ENCODE measurements at places on chromosomes 4 and X.
A peak's percentile ranks its signal among the peaks of the same experiment; 100 is the strongest.

DNA sequence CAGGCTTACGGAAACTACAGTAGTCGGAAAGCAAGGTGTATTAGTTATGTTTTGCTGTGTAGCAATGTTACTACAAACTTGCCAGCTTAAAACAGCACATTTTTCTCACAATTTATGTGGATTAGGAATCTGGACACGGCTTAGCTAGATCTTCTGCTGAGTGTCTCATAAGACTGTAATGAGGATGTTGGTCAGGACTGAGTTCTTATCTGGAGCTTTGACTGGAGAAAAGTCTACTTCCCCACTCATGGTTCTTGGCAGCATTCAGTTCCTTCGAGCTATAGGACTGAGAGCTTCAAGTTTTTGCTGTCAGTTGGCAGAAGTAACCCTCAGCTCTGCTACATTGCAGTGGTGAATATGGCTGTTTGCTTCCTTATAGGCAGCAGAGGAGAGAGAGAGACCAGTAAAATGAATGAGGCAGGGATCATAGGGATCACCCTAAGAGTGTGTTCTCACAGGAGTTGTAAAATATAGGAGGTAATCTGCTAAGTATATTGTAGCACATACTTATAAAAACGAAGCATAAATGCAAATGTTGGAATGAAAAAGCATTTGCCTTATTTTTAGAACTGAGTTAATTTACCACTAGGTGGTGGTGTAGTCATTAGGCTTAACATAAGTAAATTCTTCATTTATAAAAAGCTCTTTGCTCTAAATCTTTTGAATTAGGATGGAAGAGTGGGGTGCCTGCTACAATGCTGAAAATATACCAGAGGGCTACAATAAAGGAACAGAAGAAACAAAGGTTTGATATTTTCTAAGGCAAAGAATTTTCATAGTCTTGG, 38.6 kb downstream of the ALG13 start:
- DNase-seq, result no peak

DNA sequence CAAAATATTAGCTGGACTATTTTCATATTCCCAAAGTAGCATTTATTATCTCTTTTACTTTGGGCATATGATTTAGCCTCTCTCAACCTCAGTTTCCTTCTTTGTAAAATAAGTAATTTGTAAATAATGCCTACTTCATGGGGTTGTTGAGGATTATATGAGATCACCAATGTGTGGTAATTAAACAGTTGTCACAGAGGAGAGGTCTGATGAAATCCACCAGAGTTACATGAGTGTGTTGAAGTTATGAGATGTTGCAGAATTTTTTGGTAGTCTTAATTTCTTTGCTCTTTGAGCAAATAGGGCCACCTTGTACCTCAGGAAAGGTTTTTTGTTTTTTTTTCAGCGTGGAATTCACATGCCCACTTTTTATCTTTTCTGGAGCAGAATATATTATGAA, 1.4 kb downstream of the COX7B start:
- DNase-seq, result peak; percentile 59

DNA sequence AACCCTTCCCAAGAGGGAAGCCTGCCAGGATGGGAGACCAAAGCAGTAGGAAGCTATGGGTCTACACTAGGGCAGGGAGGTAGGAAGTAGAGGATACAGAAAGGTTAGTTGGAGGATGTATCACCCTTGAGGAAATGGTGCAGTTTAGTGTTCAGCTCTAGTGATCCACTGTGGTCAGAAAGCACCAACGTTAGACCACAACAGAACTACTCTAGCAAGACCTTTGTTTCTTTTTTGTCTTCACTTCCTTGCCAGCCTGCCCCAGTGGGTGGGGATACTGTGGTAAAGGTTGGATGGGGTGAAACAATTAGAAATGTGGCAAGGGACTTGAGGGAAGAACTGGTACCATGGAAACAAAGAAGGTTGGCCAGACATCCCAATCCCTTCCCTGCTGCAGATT, 83.3 kb downstream of the DDIT4L start:
- no peak for DNase-seq

- DNase-seq, result no peak
Measured at GRCh38 chrX:150253959-150254620, 109.0 kb upstream of the MAMLD1 start.

DNA sequence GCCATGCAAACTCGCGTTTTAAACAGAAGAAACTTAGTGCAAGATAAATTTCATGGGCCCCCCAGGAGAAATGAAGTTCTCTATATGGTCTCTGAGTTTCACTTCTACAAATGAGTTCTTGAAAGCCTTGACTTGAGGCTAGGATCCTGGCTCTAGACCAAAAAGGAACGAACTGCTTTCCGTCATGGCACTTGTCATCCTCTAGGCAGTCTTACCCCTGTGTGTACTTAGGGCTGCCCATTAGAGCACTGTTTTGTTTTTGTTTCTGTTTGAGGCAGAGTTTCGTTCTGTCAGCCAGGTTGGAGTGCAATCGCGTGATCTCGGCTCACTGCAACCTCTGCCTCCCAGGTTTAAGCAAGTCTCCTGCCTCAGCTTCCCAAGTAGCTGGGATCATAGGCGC, 29.0 kb downstream of the RNF4 start:
- DNase-seq, result peak; percentile 92

GRCh38 chr4:155582971-155583437, 83.6 kb upstream of the GUCY1A1 start:
- peak; percentile 88 for DNase-seq

- no peak for DNase-seq
Measured at GRCh38 chr4:107815158-107815557, 9.6 kb upstream of the SGMS2 start.

GRCh38 chr4:617644-618641, 7.4 kb upstream of the PDE6B start:
- DNase-seq, result no peak

DNA sequence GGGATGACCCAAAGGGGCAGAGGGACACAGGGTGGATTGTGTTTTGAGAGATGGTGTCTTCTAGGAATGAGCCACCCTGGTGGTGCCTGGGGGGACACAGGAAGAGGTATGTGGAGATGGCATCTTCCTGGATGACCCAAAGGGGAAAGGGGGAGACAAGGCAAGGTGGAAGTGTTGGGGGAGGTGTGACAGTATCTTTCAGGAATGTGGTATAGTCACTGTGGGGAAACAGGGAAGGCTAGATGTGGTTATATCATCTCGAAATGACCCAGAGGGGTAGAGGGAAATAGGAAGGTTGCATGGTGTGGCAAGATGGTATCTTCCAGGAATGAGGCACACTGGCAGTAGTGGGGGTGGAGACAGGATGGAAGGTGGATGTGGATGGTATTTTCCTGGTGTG, 62.9 kb downstream of the MAOA start:
- DNase-seq, result no peak

DNA sequence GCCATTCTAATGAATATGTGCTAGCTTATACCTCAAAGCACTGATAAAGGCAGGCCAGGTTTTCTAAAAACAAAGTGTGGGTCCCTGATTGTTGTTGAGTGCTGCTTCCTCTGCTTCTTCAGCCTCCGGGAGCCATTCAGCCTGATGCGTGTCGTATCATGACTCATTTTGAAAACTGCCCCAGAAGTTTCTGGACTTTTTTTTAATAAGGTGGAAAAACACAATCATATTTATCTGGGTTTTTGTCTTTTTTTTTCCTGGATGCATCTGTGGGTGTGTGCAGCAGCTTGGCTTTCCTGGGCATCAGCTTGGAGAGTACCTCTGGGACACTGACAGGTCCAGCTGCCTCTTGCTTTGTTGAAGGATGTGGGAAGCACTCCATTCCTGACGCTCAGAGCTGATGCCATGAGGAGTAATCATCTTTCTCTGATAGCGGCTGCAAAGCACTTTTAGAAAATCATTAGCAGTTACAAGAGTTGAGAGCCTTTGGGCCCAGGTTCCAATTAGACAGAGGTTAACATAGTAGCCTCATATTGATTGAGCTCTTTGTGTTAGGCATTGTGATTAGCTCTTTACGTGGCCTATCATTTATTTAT, 66.9 kb downstream of the PARM1 start:
- DNase-seq, result no peak

- DNase-seq, result no peak
Measured at GRCh38 chr4:149765630-149766029, 50.0 kb downstream of the IQCM start.

DNA sequence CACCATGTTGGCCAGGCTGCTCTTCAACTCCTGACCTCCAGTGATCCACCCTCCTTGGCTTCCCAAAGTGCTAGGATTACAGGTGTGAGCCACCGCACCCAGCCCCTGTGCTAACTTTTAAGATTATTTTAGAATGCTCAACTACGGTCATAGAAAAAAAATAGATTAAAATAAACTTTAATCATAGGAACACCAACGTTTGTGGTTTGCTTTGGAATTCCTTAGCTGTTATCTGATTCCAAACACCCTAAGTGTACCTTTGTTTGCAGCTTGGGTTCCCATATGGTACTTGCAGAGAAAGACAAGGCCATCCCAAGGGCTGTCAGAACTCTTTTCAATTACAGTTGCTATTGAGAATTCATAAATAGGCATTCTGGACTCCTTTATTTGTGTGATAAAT, 90.1 kb upstream of the EFHC2 start:
- no peak for DNase-seq

DNA sequence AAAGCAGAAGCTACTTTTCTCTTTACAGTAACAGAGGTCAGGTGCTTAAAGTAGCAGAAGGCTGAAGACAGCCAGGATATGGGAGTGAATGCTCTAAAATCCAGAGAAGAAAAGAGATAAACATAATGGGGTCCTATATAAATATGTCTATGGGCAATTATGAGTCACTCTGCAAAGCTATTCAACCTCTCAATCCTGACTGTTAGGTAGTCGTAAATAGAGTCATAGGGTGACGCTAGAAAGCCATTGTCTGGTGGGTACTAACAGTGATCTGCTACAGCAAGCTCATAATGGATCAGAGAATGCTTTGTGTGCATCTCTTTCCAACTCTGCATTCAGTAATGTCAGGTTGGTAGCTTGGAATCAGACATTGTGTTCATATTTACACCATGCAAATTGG, 53.5 kb upstream of the PDE5A start:
- no peak for DNase-seq

GRCh38 chr4:72553540-72554337, 15.3 kb downstream of the ADAMTS3 start:
- no peak for DNase-seq

DNA sequence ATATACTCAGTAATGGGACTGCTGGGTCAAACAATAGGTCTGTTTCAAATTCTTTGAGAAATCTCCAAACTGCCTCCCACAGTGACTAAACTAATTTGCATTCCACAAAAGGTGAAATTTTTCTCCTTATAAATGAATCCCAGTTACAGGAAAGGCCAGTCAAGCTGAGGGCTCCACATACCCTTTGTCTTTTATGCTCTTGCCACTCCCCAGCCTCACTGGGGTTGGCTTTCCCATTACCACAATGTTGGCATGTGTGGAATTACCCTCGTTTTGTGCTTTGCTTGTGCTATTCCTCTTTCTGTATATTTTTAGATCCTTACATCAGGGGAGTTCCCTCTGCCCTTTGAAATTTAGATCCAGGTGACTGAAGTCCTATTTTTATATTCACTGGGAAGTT, 220.2 kb upstream of the LCORL start:
- DNase-seq, result no peak

- DNase-seq, result no peak
Measured at GRCh38 chr4:92172203-92172602, 131.6 kb upstream of the GRID2 start.

- no peak for DNase-seq
Measured at GRCh38 chrX:68079961-68080360, 353.3 kb downstream of the OPHN1 start.

- no peak for DNase-seq
Measured at GRCh38 chr4:7664106-7664505, 229.4 kb upstream of the PSAPL1 start.

GRCh38 chr4:83152746-83153145, 38.2 kb upstream of the PLAC8 start:
- DNase-seq, result peak; percentile 80

GRCh38 chrX:2848871-2849301, 20.2 kb downstream of the GYG2 start:
- DNase-seq, result no peak

DNA sequence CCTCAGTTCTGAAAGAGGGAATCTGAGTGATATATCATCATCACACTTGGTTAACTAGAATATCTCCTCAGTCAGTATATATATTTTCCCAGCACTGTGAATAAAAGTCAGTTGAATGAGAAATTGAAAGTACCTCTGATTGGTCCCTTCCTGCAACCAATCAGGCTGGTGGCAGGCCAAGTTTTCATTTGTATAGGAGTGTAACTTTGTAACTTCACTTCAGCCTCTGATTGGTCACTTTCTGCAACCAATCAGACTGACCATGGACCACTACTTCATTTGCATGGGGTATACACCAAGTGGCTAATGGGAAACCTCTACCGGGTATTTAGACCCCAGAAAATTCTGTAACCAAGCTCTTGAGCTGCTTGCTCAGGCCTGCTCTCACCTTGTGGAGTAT, 2.0 kb upstream of the PGK1 start:
- DNase-seq, result no peak

- DNase-seq, result no peak
Measured at GRCh38 chrX:12011075-12011474, 127.2 kb upstream of the FRMPD4 start.

DNA sequence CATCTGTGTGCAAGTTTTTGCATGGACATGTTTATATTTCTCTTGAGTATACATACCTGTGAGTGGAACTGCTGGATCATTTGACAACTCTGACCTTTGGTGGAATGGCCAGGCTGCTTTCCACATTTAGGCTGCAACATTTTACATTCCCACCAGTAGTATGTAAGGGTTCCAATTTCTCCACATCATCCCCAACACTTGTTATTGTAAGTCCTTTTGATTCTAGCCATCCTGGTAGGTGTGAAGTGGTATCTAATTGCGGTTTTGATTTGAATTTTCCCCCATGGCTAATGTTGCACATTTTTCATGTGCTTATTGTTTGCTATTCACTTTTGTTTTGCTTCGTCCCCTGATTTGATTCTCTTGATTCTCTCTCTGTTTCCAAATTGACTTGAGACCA, 16.4 kb downstream of the DLG3 start:
- no peak for DNase-seq

DNA sequence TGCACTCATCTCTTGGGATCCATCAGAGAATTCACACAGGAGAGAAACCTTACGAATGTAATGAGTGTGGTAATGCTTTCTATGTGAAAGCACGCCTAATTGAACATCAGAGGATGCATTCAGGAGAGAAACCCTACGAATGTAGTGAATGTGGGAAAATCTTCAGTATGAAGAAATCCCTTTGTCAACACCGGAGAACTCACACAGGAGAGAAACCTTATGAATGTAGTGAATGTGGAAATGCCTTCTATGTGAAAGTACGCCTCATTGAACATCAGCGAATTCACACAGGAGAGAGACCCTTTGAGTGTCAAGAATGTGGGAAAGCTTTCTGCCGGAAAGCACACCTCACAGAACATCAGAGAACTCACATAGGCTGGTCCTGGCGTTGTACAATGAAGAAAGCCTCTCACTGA, 42.8 kb downstream of the ZNF157 start:
- DNase-seq, result no peak

DNA sequence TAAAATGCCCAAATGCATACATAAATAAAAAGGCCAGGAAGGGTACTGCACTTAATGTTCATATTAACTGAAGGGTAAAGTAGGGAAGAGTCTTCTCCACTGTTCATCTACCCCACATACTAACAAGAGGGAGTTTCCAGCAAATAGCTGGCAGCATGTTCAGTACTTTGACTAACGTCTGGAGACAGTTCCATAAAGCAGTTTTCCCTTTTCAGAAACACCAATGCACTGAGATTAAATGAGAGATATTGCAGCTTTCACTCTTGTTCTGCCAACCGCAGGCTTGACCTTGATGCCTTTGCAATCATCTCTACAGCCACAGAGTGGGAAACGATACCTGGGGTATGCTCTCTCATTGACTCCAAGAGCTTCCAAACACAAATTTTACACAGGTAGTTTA, 2123.1 kb upstream of the TENM3 start:
- no peak for DNase-seq

GRCh38 chr4:20194123-20195013, 57.3 kb upstream of the SLIT2 start:
- peak; percentile 36 for DNase-seq

All from suppressor macrophage treated with lipopolysaccharide for 4 hours (primary cell).